T-cell (primary cell): ENCODE measurements at places on chromosomes 2 and 18. TPM values are rescaled to one million over a fixed set of nuclear protein-coding genes. Genes with fewer than 3 reads are reported as not detected.

GRCh38 chr2:134011936-134012586, 241.8 kb upstream of the MGAT5 start:
- H3K36me3 ChIP-seq = no peaks in the 10 kb centered on the region
- H3K4me1 ChIP-seq = no peaks in the 10 kb centered on the region
- DNase-seq = no peak
- no peak overlapping the region for H3K27ac ChIP-seq
- no peak overlapping the region for H3K4me3 ChIP-seq
- peaks cover 2% of the 10 kb centered on the region for H3K27me3 ChIP-seq

DNA sequence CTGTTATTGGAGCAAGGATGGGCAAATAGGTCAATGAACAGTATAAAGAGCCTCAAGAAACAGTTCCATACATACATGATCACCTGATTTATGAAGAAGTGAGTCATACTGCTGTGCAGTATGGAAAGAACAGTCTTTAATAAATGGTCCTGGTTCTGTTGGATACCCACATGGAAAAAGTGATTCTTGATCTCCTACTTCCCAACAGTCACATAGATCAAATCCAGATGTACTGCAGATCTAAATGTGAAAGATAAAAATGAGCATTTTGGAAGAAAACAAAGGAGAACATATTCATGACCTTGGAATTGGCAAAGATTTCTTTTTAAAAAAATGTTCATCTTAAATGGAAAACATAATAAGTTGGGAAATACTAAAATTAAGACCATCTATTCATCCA, 75.8 kb downstream of the CCDC148 start:
- H3K36me3 ChIP-seq = no peaks in the 10 kb centered on the region
- DNase-seq = no peak
- no peak overlapping the region for H3K4me3 ChIP-seq

- no peak overlapping the region for H3K4me3 ChIP-seq
- peak overlapping the region; percentile 57 for H3K27ac ChIP-seq
- H3K36me3 ChIP-seq = no peaks in the 10 kb centered on the region
- DNase-seq = no peak
- H3K4me1 ChIP-seq = peaks cover 40% of the 10 kb centered on the region
Observed at GRCh38 chr2:196274387-196274809, 103.0 kb upstream of the STK17B start.

GRCh38 chr2:16614314-16614860, 51.2 kb downstream of the CYRIA start:
- no peaks in the 10 kb centered on the region for H3K27me3 ChIP-seq
- no peaks in the 10 kb centered on the region for H3K4me1 ChIP-seq
- H3K27ac ChIP-seq = no peak overlapping the region
- no peak for DNase-seq
- no peaks in the 10 kb centered on the region for H3K36me3 ChIP-seq

DNA sequence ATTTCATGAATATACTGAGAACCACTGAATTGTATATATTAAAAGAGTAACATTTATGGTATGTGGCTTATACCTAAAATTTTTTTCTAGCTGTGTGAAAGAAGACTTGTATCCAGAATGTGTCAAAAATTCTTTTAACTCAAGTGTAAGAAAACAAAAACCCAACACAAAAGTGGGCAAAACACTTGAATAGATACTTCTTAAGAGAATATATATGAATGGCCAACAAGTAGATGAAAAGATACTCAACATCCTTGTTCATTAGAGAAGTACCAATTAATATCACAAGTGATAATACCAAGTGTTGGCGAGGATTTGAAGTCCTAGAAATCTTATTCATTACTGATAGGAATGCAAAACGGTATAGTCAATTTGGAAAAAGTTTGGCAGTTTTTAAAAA, 107.2 kb upstream of the MYO3B start:
- no peak overlapping the region for H3K4me3 ChIP-seq
- no peaks in the 10 kb centered on the region for H3K27me3 ChIP-seq
- no peak for DNase-seq

- H3K27me3 ChIP-seq = peaks cover 10% of the 10 kb centered on the region
- DNase-seq = no peak
- H3K36me3 ChIP-seq = no peaks in the 10 kb centered on the region
- no peaks in the 10 kb centered on the region for H3K4me1 ChIP-seq
- no peak overlapping the region for H3K4me3 ChIP-seq
- H3K27ac ChIP-seq = no peak overlapping the region
Observed at GRCh38 chr18:49645841-49646351, 84.0 kb downstream of the LIPG start.

GRCh38 chr2:133717497-133717896, 149.2 kb upstream of the NCKAP5 start:
- H3K27me3 ChIP-seq = no peaks in the 10 kb centered on the region
- no peak overlapping the region for H3K27ac ChIP-seq
- no peaks in the 10 kb centered on the region for H3K36me3 ChIP-seq
- no peaks in the 10 kb centered on the region for H3K4me1 ChIP-seq
- no peak for DNase-seq

DNA sequence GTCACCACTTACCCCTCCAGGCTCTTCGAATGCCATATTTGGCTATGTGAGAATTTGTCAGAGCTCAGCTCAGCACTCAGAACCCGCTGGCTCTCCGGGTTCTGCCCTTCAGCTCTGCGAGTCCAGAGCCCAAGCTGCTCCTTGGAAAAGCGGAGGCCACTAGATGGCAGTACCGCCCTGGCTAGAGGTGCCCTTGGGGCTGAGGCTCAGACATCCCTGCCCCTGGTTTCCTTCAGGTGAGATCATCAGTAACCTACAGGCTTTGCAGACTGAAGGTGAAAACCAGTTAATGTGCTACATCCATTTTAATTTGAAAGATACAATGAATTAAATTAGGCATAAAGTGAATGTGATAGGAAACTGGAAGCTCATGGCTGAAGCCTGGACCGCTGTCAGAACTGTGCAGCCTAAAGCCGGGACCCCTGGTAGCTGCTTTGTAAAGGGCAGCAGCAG, 285.6 kb downstream of the AGAP1 start:
- H3K4me3 ChIP-seq = no peak overlapping the region
- no peaks in the 10 kb centered on the region for H3K4me1 ChIP-seq
- peak; percentile 9 for DNase-seq
- H3K27ac ChIP-seq = no peak overlapping the region

- no peaks in the 10 kb centered on the region for H3K27me3 ChIP-seq
- H3K36me3 ChIP-seq = peaks cover 8% of the 10 kb centered on the region
- no peak overlapping the region for H3K27ac ChIP-seq
- no peaks in the 10 kb centered on the region for H3K4me1 ChIP-seq
- DNase-seq = no peak
- no peak overlapping the region for H3K4me3 ChIP-seq
Observed at GRCh38 chr2:10659898-10660568, 29.7 kb downstream of the NOL10 start.

DNA sequence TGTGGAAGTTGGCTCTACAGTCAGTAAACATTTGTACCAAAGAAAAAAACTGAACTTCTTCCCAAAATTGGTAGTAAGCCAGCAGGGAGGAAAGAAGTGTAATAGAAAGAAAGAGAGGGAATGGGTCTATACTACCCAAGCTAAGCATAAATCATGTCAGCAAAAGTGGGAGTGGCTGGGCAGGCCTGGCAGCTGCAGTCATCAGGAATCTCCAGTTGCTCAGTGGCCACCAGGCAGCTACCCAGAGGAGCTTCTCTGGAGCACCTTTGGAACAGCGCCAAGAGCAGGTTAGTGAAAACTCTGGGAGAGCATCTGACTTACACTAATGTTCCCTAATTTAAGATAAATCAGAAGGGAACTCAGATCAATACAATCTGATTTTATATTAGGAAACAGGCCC, 14.3 kb downstream of the FRZB start:
- H3K27ac ChIP-seq = no peak overlapping the region
- no peaks in the 10 kb centered on the region for H3K4me1 ChIP-seq
- DNase-seq = no peak
- no peaks in the 10 kb centered on the region for H3K27me3 ChIP-seq
- H3K36me3 ChIP-seq = no peaks in the 10 kb centered on the region

DNA sequence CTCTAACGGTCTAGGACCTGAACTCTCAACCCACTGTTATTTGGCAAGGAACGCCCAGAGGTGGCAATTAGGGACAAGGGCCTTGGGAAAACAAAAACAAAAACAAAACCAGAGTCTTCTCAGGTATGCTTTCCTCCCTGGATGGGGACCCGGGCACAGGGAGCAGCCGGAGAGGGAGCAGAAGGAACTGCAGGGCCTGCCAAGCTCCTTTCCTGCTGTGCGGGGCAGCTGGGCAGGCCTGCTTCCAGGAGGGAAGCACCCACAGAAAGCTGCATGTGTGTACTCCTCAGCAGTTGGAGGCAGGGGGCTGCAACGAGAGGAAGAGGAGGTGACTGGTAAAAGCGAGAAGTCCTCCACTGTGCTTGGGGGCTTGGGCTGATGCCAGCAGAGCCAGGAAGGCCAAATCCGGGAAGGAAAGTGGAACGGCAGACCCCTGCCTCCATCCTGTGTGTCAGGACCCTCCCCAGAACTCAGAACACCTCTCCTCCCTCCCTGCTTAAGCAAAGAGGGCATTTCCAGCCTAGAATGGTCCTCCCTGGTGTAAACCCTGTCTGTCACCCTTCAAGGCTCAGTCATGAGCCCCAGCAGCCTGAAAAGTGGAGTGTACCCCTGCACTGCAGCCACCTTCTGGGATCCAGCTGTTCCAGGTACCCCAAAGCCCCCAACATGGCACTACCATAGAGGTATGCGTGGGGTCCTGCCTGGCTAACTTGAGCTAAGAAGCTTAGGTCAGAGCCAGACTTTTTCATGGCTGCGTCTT, 56.3 kb downstream of the DNMT3A start:
- H3K4me1 ChIP-seq = peaks cover 63% of the 10 kb centered on the region
- peaks cover 7% of the 10 kb centered on the region for H3K36me3 ChIP-seq

DNA sequence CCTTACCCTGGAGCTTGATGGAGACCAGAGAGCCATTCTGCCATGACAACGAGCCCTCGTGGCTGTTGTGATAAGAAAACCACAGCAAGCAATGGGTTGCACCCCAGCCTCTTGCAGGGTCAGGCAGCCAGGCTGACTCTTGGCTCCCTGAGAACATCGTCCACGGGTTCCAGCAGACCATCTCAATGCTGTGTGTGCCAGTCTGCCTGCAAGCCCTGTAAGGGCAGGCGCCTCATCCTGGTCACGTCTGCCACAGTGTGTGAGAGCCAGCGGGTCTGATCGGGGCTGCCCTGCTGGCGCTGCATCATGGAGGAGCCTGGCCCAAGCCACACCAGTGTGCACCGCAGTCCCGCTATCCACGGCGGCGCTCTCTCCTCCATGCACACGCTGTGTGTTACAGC, 71.0 kb upstream of the MGAT4A start:
- H3K27me3 ChIP-seq = peaks cover 3% of the 10 kb centered on the region
- DNase-seq = no peak
- no peaks in the 10 kb centered on the region for H3K4me1 ChIP-seq

DNA sequence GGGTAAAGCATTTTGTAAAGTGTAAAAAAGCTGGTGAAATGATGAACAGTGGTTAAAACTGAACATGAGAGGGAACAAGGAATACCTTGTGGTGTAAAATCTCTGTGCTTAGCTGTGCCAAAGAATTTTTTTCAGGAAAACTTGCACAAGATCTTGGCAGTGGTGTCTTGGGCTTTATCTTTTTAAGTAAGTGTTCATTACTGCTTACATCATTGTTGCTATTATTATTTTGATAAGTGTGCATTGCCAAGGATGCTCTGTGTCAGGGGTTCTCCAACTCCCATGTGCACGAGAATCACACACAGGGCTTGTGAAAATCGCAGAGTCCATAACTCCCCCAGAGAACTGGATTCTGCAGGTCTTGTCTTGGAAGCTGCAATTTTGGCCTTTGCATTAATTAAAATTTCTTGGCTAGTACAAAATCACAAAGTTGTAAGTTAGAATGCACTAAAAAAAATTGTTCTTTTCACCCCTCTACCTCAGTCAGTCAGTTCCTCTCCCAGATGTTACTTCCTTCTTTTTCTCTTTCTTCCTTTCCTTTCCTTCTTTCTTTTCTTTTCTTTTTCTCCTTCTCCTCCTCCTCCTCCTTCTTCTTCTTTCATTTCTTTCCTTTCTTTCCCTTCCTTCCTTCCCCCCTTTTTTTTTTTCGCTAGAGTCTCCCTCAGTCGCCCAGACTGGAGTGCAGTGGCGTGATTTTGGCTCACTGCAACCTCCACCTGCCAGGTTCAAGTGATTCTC, 37.8 kb downstream of the GATA6 start:
- no peak for DNase-seq
- H3K27ac ChIP-seq = no peak overlapping the region
- H3K36me3 ChIP-seq = no peaks in the 10 kb centered on the region
- H3K27me3 ChIP-seq = peaks cover 3% of the 10 kb centered on the region
- no peaks in the 10 kb centered on the region for H3K4me1 ChIP-seq
- H3K4me3 ChIP-seq = no peak overlapping the region

DNA sequence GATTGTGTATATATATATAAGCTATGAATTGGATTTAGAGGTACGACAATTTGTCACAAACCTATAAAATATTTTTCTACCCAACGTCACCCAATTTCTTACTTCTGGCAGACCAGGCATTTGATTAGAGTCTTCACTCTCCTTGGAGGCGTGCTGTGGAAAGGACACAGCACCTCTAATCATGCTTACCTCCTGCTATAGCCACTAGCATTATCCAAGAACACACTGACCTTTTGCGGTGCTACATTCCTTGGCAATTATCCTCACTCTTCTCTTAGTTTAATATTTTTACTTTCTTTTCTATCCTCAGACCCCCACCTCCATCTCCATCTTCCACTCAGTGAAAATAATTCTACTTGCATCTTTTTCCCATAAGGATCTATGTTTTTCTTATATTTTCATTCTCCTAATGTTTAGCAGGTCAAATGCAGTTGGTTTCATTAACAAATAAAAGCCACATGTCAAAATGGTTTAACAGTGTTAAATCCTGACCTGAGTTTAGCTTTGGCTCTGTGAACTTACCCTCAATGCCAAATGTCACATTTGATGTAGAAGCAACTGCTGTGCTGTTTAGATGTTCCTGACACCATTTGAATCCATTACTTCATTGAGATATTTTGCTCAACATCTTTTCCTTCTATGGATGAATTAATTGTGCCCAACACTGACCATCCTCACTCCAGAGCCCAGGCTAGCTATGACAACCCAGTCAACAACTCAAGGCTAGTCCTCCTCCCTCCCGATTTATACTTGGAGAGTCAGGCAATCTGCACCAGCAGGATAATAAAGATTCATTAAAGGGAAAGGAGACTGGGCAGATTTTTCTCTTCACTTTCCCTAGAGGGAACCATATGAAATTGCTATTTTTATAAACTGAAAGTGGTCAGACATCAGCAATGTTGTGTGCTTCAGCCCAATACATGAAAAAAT, 240.5 kb downstream of the MREG start:
- H3K27ac ChIP-seq = no peak overlapping the region
- no peak for DNase-seq
- H3K4me1 ChIP-seq = no peaks in the 10 kb centered on the region
- no peak overlapping the region for H3K4me3 ChIP-seq

The MDH1B gene
- total RNA-seq = 0.41 TPM

The RAX gene
- not detected for total RNA-seq

The TBR1 gene
- not detected for total RNA-seq

The SNORC gene
- total RNA-seq = 4.1 TPM

The UGT1A10 gene
- total RNA-seq = not detected

The PELI1 gene
- 195 TPM for total RNA-seq

The LOXL3 gene
- total RNA-seq = 0.45 TPM

The SCTR gene
- total RNA-seq = not detected

The GAD1 gene
- total RNA-seq = 0.09 TPM

The OTX1 gene
- total RNA-seq = not detected

The CHRND gene
- total RNA-seq = not detected
